Activated naive CD8-positive, alpha-beta T cell treated with anti-CD3 and anti-CD28 coated beads for 36 hours (primary cell): ENCODE measurements at places on chromosomes 1 and 21.
A peak's percentile ranks its signal among the peaks of the same experiment; 100 is the strongest.

- H3K27ac ChIP-seq = no peak within 1 kb of the TSS
- H3K4me3 ChIP-seq = peak within 1 kb of the TSS; percentile 4
- H3K27me3 ChIP-seq = peaks cover 50% of the 10 kb centered on the region
- DNase-seq = peak; percentile 74
These were observed at the start of gene PADI2 for GRCh38 chr1:17119076-17119772. Gene PADI2, minus strand, starts transcription at chr1:17119451. Its CDS starts 80 bp downstream, at chr1:17119371.

DNA sequence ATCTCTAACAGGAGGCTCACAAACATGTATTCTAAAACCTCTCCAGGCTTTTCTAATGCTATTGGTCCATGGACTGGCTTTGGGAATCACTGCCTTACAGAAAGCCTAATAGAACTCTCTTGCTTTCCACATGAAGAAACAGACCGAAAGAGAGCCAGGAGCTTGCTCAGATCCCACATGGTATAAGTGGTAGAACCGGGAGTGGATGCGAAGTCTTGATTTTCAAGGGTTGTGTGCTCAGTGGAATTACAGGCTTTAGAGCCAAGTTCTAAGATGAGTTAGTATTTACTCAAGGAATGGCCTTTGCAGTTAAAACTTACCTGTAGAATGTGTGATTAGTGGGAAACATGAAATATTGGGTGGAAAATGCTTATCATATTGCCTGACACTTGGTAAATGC lies 54.3 kb upstream of the HSD17B7 start:
- no peak overlapping the region for H3K27ac ChIP-seq
- no peaks in the 10 kb centered on the region for H3K4me1 ChIP-seq
- no peaks in the 10 kb centered on the region for H3K27me3 ChIP-seq
- H3K36me3 ChIP-seq = no peaks in the 10 kb centered on the region

GRCh38 chr1:27342391-27342777 lies 562 bp downstream of the SYTL1 start:
- peaks cover 6% of the 10 kb centered on the region for H3K36me3 ChIP-seq
- H3K27ac ChIP-seq = peak overlapping the region; percentile 71
- H3K4me1 ChIP-seq = peaks cover 36% of the 10 kb centered on the region

DNA sequence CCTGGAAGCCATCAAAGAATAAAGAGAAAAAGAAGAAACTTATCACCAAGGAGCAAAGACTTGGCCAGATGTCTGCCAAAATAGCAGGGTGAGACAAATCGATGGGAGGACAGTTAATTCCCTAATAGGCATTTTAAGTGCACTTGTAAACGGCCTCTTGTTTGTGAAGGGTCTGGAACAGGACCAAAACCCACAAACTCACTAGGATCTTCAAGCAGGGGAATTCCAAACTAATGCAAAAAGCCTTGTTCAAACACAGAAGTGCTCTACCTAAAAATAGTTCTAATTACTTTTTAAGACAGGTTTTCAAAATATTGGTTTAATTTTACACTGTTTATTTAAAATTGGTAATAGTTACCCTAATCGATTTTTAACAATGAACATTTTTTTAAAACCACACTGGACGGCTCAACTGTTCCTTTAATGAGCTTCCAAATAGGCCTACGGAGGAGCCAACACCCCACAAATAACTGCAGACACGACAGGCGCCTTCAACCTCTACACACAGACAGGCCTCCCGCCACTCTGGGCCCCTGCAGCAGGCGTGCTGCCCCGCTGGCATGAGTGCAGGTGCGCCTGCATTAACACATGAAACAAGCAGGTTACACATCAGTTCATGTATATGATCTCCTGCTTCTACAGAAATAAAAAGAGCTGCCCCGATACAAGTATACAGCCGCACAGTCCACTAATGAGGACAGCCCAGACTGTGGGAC lies 15.8 kb downstream of the UBE2G2 start:
- no peaks in the 10 kb centered on the region for H3K27me3 ChIP-seq
- H3K4me1 ChIP-seq = peaks cover 36% of the 10 kb centered on the region
- DNase-seq = no peak
- peaks cover 33% of the 10 kb centered on the region for H3K36me3 ChIP-seq
- H3K4me3 ChIP-seq = no peak overlapping the region
- no peak overlapping the region for H3K27ac ChIP-seq

- no peak for DNase-seq
- H3K4me1 ChIP-seq = peaks cover 59% of the 10 kb centered on the region
- no peaks in the 10 kb centered on the region for H3K27me3 ChIP-seq
These were observed 190.0 kb upstream of the EDN2 start for GRCh38 chr1:41674522-41674921.

DNA sequence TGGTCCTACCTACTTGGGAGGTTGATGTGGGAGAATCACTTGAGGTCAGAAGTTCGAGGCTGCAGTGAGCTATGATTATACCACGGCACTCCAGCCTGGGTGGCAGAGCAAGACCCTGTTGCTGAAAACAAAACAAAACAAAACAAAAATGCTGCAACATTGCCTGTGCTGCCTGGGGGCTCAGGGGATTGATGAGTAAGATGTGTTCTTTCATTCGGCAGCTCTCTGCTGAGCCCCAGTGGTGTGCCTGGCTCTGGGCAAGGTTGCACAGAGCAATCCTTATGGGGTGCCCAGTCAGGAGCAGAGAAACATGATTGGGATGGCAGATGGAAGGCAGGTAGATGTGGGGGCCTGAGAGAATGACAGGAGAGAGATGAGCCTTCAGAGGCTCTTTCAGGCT lies 28.6 kb upstream of the KDM4A start:
- H3K4me1 ChIP-seq = no peaks in the 10 kb centered on the region
- H3K27ac ChIP-seq = no peak overlapping the region
- H3K36me3 ChIP-seq = no peaks in the 10 kb centered on the region
- no peaks in the 10 kb centered on the region for H3K27me3 ChIP-seq

- H3K4me3 ChIP-seq = no peak overlapping the region
- peaks cover 10% of the 10 kb centered on the region for H3K27me3 ChIP-seq
- H3K36me3 ChIP-seq = no peaks in the 10 kb centered on the region
These were observed 13.8 kb upstream of the AK2 start for GRCh38 chr1:33050221-33051076.

DNA sequence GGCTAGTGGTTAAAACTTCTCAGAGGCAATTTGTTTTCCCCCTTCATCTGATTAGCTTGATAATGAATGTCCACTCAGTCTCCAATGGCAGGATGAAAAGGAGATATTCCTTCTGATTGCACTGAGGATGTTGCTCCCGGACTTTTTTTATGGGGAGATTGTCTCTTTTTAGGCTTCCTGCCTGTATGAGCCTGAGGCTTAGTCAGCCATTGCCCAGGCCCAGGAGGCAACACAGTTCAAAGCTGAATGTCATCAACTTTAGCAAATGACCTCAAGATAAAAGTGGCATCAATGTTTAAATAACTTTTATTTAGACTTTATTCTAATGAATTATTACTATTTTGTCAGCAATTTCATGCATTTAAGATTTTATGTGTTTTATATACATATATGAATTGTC lies 162.9 kb upstream of the PTBP2 start:
- H3K27me3 ChIP-seq = peaks cover 5% of the 10 kb centered on the region
- H3K4me1 ChIP-seq = no peaks in the 10 kb centered on the region
- DNase-seq = no peak
- H3K36me3 ChIP-seq = no peaks in the 10 kb centered on the region
- no peak overlapping the region for H3K4me3 ChIP-seq
- H3K27ac ChIP-seq = no peak overlapping the region

DNA sequence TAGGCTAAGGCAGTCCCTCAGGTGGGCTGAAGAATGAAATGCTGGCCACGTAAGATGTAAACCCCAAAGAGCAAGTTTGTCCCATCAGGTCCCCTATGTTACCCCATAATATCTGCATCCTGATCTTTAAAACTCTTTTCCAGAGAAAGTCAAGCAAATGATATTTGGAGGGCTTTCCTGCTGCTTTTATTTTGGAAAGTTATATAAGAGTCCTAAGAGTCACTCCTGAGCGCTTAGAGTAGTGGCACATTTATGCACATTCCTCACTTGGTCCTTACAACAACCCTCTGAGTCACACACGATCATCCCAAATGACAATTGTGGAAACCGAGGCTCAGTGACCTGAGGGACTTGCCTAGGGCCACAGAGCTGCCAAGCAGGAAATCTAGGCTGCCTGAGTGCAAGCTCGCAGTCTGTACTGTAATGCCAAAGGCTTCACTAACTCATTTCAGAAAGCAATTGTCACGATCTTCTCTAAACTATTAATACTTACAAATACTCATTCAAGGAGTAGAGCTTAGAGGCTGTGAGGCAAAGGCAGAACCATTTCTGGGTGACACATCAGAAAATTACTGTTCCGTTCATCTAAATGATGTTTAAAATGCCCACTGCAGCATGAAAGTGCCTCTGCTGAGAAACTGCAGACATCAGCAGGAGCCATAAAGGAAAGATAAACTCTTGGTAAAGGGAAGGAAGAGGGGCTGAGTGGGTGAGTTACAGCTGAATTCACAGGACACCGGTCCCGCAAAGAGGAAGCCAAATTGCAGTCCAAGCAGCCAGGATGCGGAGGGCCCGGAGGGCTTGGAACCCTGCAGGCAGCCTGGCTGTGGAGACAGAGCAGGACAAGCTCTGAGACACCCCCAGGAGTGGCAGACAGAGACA lies 30.8 kb downstream of the CAPZB start:
- DNase-seq = no peak
- H3K4me3 ChIP-seq = peak overlapping the region; percentile 36
- peaks cover 26% of the 10 kb centered on the region for H3K36me3 ChIP-seq
- peaks cover 83% of the 10 kb centered on the region for H3K4me1 ChIP-seq

- peaks cover 4% of the 10 kb centered on the region for H3K27me3 ChIP-seq
- peaks cover 5% of the 10 kb centered on the region for H3K4me1 ChIP-seq
- H3K4me3 ChIP-seq = no peak overlapping the region
These were observed 13.5 kb upstream of the BCL10 start for GRCh38 chr1:85289848-85290335.

- H3K27me3 ChIP-seq = no peaks in the 10 kb centered on the region
- peaks cover 50% of the 10 kb centered on the region for H3K4me1 ChIP-seq
- peak; percentile 86 for DNase-seq
- H3K36me3 ChIP-seq = peaks cover 44% of the 10 kb centered on the region
- H3K27ac ChIP-seq = peak within 1 kb of the TSS; percentile 90
These were observed at the start of gene TNFRSF9 for GRCh38 chr1:7940745-7941436. Gene TNFRSF9, minus strand, starts transcription at chr1:7940839. Its CDS starts 845 bp downstream, at chr1:7939994.

- H3K4me3 ChIP-seq = no peak overlapping the region
- H3K36me3 ChIP-seq = no peaks in the 10 kb centered on the region
- DNase-seq = no peak
These were observed 26.9 kb upstream of the SLC44A3 start for GRCh38 chr1:94793296-94793656.

GRCh38 chr1:1305300-1306069 lies 2.2 kb downstream of the ACAP3 start:
- no peaks in the 10 kb centered on the region for H3K36me3 ChIP-seq
- H3K27me3 ChIP-seq = no peaks in the 10 kb centered on the region
- DNase-seq = peak; percentile 82
- peak overlapping the region; percentile 70 for H3K27ac ChIP-seq
- peak overlapping the region; percentile 85 for H3K4me3 ChIP-seq

- no peak overlapping the region for H3K27ac ChIP-seq
- no peak for DNase-seq
- H3K27me3 ChIP-seq = peaks cover 3% of the 10 kb centered on the region
- H3K36me3 ChIP-seq = peaks cover 7% of the 10 kb centered on the region
These were observed 30.8 kb downstream of the ST6GALNAC3 start for GRCh38 chr1:76105372-76105771.

GRCh38 chr1:230992100-230992774 lies 13.3 kb downstream of the ARV1 start:
- DNase-seq = no peak
- no peak overlapping the region for H3K4me3 ChIP-seq
- H3K36me3 ChIP-seq = peaks cover 24% of the 10 kb centered on the region
- H3K4me1 ChIP-seq = peaks cover 6% of the 10 kb centered on the region
- no peak overlapping the region for H3K27ac ChIP-seq

GRCh38 chr1:246364415-246364941 lies 142.6 kb downstream of the SMYD3 start:
- DNase-seq = no peak
- peaks cover 6% of the 10 kb centered on the region for H3K4me1 ChIP-seq
- H3K27me3 ChIP-seq = no peaks in the 10 kb centered on the region
- H3K36me3 ChIP-seq = peaks cover 25% of the 10 kb centered on the region

GRCh38 chr1:93990010-93990409 lies 80.8 kb upstream of the GCLM start:
- peaks cover 19% of the 10 kb centered on the region for H3K27me3 ChIP-seq
- no peak overlapping the region for H3K27ac ChIP-seq
- no peak overlapping the region for H3K4me3 ChIP-seq
- no peaks in the 10 kb centered on the region for H3K4me1 ChIP-seq
- no peaks in the 10 kb centered on the region for H3K36me3 ChIP-seq

DNA sequence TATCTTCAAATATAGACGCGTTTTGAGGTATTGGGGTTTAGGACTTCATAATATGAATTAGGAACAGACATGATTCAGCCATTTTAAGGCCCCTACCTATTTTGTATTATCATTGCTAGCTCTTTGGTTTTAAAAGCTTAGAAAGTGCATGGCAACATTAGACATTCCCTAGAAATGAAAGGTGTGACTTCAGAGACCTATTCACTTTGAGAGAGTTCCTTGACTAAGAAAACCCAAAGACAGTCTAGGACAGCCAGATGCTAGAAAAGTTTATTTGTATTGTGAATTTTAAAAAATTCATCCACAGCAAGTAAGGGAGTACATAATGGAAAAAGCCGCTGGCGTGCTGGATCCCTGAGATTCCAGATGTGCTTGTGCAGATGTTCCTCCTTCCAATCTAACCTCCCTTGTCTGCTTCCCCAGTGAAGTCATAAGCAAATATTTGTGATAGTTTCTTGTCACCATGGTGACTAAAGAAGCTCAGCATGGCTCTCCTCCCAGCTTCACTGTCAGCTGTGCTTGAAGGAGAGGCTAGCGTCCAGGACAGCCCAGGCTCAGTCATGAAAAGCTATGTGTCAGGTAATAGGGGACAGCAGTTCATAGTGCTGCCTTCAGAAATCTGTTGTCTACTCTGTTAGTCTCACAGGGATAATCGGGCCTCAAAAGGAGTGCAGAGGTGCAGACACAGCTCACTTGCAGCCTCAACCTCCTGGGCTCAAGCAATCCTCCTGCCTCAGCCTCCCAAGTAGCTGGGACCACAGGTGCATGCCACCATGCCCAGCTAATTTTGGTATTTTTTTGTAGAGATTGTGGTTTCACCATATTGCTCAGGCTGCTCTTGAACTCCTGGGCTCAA lies 34.8 kb downstream of the KPNA6 start:
- H3K36me3 ChIP-seq = peaks cover 41% of the 10 kb centered on the region
- H3K4me1 ChIP-seq = peaks cover 55% of the 10 kb centered on the region
- H3K27ac ChIP-seq = no peak overlapping the region
- no peak for DNase-seq
- no peak overlapping the region for H3K4me3 ChIP-seq
